ENCODE measurements at places on chromosomes 16 and 17. TPM values are rescaled to one million over a fixed set of nuclear protein-coding genes. Genes with fewer than 3 reads are reported as not detected.

Gene XAF1
- 45.8 TPM for total RNA-seq

DNA sequence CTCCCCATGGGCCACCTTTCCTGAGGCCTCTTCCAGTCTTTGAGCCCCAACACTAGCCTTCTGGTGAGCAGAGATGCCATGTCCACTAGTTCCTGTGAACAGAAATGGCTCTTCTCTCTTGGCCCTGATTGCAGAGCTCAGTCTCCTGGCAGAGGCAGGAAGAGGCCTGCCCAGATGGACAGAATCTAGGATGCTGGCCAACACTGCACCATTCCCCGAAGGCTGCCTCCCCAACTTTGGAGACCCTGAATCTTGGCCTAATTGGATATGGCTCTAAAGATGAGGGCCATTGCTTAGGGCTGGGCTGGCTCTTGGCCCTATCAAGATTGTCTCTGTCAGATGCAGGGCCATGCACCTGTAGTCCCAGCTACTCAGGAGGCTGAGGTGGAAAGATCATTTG lies 18.0 kb upstream of the DYNLL2 start:
- DNase-seq = no peak

GRCh38 chr17:50630524-50631194 lies 4.0 kb upstream of the ABCC3 start:
- DNase-seq = no peak

- no peak for DNase-seq
Observed at GRCh38 chr16:3988011-3988410, 107.5 kb upstream of the CREBBP start.

- DNase-seq = no peak
Observed at GRCh38 chr17:32493976-32494513, 7.3 kb downstream of the CDK5R1 start.

DNA sequence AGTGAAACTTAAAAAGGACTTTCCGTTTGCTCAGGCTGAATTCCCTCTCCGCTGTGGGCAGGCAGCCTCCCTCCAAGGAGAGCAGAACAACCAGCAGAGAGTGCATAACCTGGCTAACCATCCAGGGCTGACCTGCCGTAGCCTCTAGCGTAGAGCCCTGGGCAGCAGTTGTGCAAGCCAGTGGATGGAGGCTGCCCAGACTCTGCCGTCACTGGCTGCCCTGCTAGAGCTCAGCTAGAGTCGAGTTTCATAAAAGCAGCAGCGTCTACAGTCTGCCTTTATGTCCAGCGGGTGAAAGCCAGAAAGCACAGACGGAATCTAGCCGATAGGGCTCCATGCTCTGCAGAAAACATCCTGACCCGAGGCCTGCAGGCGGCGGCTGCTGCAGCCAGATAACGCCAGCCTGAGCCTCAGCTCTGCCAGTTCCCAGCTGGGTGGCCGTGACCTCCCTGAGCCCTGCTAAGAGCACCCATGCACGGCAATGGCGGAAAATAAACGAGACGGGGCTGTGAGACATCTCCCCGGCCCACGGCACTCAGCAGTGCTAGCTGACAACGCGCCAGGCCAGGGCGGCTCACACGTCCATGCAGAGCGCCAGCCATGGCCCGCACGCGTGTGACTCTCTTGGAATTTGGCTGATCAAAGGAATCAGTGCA lies 231.3 kb downstream of the ENGASE start:
- peak; percentile 6 for DNase-seq

DNA sequence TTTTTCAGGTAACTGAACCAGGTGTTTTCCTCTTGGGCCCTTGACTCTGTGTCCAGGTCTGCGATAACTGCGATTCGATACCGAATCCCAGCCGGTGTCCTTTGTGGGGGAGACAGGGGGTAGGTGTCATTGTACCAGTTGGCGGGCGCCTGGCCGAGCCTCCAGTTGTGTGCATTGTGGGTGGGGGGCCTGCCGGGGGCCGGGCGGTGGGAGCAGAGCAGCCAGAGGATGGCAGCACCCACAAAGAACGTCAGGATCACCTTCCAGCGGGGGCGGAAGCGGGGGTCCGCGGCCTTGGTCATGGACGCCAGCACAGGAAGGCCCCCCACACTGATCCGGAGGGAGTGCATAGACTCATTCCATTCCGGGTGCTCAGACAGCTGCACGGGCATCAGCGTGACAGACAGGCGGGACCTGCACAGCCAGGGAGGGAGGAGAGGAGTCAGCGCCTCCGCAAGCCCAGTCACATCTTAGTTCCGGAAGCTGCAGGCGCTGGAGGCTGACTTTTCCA lies 12.3 kb downstream of the CANT1 start:
- no peak for DNase-seq

All from fibroblast of villous mesenchyme (primary cell).